Cerebellar nuclear complex (tissue), 1 donor: ENCODE measurements at places on chromosomes 1 and 21.

GRCh38 chr1:153438599-153438998 is 21.9 kb downstream of the S100A7 start:
- DNase-seq = no peak

- no peak for DNase-seq
Measured at GRCh38 chr1:199489594-199489993, 537.9 kb upstream of the NR5A2 start.

- no peak for DNase-seq
Measured at GRCh38 chr1:45009956-45010854, 919 bp downstream of the HECTD3 start.

DNA sequence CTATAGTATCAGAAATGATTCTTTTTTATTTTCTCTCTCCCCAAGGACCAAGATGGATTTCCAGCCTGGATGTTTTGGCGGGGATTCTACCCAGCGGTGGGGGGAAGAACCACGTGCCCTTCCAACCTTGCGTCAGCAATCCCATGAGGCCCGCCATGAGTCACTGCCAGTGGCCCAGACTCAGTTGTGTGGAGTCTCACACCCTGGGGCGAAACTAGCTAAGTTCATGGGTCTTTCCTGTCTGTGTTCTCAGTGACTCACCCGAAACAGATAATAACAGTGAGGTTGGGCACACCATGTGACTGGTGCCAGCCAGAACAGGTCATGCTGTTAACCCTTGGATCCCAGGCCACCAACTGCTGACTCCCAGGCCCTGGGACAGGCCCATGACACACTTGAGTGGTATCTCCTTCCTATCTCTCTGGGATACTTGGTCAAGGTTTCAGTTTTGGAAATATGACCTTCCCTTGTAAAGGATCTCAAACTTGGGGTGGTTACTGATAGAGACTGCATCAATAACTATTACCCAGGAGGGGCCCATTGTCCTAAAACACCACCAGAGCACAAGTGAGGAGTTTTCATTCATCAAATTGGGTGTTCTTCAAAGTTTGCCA is 98.0 kb upstream of the DUSP10 start:
- DNase-seq = no peak

DNA sequence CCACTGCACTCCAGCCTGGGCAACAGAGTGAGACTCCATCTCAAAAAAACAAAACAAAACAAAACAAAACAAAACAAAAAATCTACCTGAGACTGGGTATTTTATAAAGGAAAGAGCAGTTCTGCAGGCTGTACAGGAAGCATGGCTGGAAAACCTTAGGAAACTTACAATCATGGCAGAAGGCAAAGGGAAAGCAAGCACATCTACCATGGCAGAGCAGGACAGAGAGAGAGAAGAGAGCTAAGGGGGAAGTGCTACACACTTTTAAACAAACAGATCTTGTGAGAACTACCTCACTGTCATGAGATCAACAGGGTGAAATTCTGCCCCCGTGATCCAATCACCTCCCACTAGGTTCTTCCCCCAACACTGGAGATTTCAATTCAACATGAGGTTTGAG is 198.3 kb upstream of the SAMSN1 start:
- no peak for DNase-seq

- DNase-seq = no peak
Measured at GRCh38 chr21:45032332-45032731, 42.0 kb upstream of the ADARB1 start.

- DNase-seq = no peak
Measured at GRCh38 chr1:32917521-32917920, 16.3 kb upstream of the TMEM54 start.

- no peak for DNase-seq
Measured at GRCh38 chr1:197725044-197725443, 50.2 kb downstream of the DENND1B start.
